ENCODE measurements at places on chromosomes 12 and 14.

- no peak for DNase-seq
Measured at GRCh38 chr12:13486794-13487193, 290.3 kb downstream of the EMP1 start.

DNA sequence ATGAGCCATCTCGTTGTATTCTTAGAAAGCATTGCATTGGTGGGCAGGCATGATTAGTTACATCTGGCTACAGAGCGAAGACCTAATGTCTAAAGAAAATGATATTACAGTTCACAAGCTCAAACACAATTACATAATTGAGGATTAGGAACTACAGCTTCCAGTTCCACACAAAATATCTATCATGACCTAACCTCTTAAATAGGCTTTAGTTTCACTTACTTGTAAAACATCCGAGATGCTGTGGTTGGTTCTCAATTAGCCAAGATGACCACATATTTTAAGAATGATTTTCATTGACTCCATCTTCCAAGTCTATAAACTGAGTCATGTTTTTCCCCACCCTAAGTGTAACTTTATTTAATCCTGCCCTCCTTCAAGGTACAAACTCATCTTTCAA is 69.5 kb downstream of the LRIG3 start:
- no peak for DNase-seq

- DNase-seq, result no peak
Measured at GRCh38 chr14:100532906-100533655, 54.1 kb downstream of the BEGAIN start.

DNA sequence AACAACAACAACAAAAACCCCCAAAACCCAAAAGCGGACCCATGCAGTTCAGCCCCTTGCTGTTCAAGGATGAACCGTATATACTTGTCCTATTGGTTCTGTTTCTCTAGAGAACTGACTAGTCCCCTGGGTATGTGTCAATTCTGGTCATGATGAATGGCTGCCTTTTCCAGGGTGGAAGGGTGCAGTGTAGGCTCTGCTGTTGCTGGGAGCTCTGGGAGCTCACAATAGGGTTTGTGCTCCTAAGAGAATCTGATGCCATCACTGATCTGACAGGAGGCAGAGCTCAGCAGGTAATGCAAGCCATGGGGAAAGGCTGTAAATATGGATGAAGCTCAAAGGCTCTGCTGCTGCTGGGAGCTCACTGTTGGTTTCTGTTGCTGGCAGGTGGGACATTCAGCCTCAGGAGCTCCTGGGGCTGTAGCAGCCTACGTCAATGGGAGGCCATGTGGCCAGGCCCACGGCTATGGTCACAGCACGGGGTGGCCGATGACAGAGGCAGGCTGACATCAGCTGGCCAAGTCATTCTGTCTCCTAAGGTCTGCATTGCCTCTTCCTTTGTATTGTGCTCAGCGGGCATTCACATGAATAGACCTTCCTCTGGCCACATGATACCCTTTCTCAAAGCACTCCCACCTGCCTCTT is 37.9 kb downstream of the DLK1 start:
- no peak for DNase-seq

DNA sequence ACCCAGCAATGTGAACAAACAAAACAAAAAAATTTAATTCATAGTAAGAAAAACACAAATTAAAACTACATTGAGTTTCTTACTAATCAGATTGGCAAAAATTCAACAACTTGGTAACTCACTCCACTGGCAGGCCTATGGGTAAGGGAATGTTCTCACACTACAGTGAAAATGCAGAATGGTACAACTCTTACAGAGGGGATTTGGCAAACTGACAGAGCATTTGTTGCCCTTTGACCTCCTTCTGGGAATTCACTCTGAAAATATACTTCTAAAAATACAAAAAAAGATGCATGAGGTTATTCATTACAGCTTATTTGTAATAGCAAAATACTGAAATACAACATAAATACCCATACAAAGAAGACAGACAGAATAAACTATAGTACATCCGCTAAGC is 32.8 kb downstream of the ABCD2 start:
- no peak for DNase-seq

DNA sequence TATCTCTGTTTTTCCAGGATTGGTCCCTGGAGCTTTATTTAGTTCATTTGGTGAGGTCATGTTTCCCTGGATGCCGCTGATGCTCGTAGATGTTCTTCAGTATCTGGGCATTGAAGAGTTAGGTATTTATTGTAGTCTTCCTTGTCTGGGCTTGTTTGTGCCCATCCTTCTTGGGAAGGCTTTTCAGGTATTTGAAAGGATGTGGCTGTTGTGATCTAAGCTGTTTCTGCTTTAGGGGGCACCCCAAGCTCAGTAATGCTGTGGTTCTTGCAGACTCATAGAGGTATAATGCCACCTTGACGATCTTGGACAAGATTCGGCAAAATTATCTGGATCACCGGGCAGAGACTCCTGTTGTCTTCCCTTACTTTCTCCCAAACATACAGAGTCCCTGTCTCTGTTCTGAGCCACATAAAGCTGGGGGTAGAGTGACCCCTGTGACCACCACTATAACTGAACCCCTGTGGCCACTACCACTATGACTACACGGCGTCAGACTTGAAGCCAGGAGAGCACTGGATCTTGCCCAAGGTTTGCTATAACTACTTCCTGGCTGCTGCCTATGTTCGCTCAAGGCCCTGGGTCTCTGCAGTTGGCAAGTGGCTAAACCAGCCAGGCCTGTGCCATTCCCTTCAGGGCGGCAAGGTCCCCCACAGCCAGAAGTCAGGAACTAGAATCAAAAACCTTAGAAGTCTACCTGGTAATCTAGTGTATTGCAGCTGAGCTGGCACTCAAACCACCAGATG is 40.9 kb downstream of the FGD4 start:
- peak; percentile 37 for DNase-seq
